ENCODE measurements at places on chromosomes 7 and 10.

GRCh38 chr7:1547777-1548437 lies 8.1 kb downstream of the TMEM184A start:
- no peak for DNase-seq

DNA sequence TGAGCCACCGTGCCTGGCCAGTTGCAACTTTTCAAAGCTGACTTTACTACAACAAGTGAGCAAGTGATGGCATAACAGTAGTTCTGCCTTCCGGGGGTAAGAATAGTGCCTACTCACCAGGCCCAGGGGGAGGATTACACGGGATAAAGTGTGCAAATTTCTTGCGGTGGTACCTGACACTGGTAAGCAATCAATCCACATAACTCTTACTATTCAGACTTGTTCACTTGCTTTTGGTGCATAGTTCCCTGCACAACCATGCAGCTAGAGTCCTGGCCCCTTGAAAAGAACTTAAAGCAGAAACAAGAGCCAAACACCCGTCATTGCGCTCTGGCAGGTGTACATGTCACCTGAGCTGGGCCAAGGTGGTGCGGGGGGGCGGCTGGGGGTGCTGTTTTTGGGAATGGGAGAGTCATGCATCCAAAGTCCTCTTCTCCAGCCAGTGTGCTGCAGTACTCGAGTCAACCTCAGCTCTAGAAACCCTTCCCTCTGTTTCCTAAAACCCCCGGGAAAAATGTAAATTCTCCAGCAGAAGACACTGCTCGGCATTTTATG lies 5.4 kb upstream of the COBL start:
- no peak for DNase-seq

DNA sequence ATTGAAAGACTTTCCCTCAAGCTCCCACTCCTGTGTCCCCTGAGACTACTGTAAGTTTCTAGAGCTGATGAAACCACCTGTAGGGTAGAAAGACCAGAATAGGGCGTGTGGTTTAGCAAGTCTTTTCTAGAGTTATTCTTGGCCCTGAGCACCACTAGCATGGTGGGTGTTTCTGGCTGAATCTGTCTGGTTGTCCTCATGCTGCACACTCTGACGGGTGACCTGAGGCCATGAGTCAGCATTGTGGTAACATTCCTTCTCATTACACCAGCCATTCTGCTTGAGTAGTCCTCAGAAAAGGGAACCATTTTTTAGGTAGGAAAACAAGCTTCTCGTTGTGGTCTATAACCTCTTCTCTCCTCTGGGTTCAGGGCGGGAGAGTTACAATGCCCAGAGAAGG lies 250.3 kb downstream of the SNX13 start:
- no peak for DNase-seq

DNA sequence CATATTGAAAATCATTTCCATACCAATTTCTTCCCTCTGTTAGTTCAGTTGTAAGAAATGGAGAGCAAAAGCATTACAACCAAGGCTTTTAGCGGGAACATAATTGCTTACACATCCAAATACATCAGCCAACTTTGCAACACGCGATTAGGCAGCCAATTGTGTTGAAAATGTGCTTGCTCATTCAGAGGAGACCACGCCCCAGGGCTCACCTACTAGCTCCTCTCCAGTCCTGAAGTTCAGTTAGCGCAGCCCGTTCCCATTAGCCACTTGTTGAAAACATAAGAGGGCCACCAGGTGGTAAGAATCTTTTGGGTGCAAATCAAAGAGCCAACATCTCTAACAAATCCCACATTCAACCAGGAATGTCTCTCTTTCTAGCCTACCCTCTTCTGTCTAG lies 213.2 kb upstream of the MDFIC start:
- DNase-seq, result no peak

DNA sequence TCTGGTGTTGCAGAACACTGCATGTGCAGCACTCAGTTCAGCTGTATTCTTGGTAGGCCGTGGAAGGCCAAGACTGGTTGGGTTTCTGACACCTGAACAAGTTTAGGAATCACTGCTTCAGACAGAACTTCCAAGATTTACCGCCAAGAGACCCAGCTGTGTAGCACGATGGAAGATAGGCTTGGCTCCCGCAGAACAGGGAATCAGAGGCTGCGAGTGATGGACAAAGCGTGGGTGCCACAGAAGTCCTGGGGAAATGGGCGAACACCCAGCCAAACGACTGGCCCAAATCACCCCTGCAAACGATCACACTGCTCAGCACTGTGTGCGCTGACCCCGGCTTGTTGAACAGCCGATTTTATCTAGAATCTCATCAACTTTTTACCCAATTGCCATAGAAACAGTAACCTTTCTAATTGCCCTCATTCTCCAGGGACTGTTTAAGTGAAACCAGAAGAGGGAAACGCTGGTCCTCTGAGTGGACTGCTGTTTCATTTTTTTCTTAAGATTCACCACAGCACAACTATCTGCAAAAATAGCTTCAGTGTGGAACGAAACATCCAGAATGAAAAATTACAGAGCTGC lies 17.9 kb downstream of the ZFAND2A start:
- no peak for DNase-seq

DNA sequence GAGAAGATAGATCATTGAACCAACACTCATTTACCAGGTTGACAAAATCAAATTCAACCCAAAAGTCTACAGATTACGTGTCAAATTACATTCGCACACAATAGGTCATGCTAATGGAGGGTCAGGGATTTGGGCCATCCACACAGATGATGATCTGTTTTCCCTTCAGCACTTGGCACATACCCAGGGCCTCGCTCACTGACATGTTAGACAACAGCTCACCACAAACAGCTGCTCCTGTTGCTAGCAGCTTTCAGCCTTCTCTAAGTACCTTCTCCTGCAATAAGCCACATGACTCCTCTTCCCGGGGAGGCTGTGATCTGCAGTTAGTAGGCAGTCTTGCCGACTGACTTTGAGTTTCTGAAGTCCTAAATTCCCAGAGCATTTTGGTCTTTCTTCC lies 18.4 kb downstream of the NKX2-3 start:
- DNase-seq, result peak; percentile 51

DNA sequence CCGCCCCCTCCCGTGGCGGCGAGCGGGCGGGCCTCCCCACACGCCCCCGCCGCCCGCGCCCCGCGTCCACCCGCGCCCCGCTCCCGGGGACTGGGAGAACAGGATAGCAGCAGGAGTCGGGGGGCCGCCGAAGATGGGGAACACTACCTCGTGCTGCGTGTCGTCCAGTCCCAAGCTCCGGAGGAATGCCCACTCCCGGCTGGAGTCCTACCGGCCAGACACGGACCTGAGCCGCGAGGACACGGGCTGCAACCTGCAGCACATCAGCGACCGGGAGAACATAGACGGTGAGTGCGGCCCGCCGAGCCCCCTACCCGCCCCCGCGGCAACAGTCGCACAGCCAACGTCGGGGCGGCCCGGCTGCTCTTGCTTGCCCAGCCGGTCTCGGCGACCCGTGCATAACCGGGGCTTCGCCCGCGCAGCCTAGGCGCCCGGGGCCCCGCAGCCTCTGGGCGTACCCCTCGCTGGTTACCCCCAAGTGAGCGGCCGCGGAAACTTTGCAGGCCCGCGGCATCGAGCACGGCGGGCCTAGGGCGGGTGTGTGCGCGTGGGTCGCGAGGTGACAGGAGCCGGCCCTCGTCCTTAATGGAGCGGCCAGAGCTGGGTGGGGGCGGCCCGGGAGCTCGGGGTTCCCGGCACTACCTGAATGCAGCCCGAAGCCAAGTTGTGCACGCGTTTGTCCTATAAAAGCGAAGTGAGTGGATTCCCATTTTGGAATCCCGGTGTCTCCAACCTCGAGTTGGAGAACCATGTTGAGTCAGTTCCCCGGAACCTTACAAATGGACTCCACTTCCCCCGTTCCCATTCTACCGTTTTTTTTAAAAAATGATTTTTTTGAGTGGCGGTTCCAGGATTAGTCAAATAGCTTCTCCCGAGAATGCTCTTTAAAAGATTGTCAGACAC lies 863 bp downstream of the CCNY start:
- DNase-seq, result peak; percentile 26

- DNase-seq, result no peak
These were observed 562.3 kb upstream of the COBL start for GRCh38 chr7:51878865-51879264.

GRCh38 chr7:44189286-44189992 lies at the start of gene GCK:
GCK (minus strand) TSS chr7:44189439; CDS start chr7:44188953, 486 bp downstream.
- peak; percentile 88 for DNase-seq

- DNase-seq, result no peak
These were observed 11.5 kb downstream of the LIPJ start for GRCh38 chr10:88598055-88598454.

GRCh38 chr10:132447446-132448247 lies 50.6 kb downstream of the PWWP2B start:
- DNase-seq, result no peak

DNA sequence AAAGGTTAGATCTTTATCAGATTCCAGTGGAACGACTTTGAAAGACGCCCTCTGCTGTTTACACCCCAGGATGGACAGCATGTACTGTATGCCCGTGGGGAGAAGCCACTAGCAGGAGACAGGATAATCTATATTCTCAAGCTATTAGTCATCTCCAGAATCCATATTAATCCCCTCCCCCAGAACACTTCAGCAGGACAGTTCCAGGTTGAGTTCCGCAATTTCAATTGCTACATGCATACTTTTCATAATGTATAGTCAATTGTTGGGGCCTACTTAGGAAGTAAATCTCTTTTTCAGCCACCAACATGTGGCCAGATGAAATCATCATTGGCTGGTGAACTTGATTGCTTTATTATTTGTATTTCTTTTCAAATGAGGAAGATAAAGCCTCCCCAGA lies 313.1 kb upstream of the SMIM30 start:
- no peak for DNase-seq

GRCh38 chr7:150754951-150755350 lies 17.7 kb downstream of the GIMAP5 start:
- no peak for DNase-seq

DNA sequence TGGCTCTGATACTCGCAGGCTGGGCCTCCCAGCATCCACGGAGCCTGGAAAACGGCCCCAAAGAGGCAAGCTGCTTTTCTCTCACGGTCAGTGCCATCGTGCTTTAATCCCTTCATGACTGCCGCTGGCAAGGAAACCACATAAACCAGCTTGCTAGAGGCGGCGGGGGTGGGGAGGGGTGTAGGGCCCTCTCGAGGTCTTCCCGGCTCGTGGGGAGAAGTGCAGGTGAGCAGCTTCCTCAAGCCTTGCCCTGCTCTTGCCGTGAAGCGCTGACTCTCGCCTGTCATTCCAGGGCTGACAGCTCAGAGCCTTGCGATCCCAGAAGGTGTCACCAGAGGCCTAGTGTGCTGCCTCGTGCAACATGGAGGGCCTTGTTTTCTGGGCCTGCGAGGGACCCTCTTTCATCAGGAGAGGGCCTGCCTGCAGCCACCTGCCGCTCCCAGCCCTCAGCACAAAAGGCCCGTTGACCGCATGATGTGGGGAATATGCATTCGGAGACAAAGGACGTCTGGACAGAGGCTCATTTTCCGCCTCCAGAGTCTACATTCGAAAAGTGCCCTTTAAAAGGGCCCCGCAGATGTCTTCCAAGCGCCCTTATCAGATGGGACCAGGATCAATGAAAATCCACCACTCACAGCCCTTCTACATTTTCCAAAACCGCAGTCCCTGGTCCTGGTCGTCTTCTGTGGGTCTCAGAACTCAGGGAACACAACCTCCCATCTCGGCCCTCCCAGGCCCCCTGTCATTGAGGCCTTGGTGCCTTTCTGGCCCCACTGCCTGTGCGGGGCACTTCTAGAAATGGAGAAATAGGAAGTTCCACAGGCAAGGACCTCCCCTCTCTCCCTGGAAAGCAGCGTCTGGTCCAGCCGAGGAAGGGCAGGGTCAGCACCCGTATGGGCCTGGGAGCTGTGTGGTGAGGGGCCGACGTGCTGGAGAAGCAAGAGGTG lies 58.7 kb downstream of the ZRANB1 start:
- no peak for DNase-seq

DNA sequence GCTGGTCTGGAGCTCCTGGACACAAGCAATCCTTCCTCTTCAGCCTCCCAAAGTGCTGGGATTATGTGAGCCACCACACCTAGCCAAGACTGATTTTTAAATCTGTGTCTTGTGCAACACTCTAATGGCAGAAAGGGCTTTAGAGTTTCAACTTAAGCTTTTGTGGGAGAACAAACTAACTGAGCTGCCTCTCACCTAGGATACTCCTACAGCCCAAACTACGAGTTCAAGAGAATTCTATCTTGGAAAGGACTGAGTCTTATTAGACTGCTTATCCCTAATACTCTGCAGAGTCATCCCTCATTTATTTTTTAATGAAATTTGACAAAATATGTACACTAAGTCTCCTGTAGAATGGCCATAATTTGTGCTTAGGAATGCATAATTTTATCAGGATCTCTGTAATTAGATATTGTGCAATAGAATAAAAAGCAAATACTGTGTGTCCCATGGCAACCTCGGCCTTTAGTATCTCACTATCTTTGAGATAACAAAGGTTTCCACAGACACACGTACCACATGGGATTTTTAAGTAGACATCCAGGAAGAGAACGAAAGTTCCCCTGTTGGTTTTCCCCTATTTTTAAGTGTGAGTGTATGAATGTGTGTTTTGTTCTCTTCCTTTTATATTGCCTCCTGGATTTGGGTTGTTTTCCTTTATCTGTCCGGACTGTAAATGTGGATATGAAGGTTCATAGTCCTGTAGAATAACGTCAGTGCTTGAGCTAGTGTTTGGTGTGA lies 199.4 kb upstream of the TCF7L2 start:
- DNase-seq, result no peak

DNA sequence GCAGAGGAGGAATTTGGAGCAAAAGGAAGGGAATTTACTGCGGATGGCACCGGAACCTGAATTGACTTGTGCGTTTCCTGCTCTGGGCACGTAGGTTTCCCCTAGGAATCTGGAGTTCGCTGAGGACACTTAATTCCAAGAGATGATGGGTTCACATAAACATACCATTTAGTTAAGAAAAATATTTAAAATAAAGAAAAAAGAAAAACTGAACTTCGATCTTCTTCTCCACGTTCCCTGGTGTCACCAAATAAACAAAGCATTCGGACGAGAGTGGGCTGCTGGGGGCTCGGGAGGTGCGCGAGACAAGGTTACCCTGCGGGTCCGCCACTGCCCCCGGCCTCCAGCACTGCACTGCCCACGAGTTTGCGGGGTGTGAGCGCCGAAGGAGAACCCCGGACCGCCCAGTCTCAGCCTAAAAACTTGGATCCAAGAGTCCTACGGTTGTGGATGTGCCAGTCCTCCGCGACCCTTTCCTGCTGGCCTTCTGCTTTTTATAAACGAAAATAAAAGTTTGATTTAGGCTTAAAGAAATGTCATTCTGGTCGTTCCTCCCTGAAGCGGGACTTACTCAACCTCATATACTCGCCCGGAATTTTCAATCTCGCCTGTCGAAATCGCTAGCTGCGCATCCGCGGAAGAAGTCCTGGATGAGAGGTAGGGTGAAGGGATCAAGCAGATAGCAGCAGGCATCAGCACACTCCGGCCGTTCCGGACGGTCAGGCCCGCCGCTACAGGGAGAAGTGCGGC lies 30.3 kb downstream of the SKIDA1 start:
- DNase-seq, result no peak

GRCh38 chr10:98380493-98381339 lies 34.3 kb downstream of the PYROXD2 start:
- no peak for DNase-seq

GRCh38 chr10:124649214-124649613 lies 95.0 kb downstream of the FAM53B start:
- DNase-seq, result no peak
